ENCODE measurements at places on chromosomes 13 and 19. TPM values are rescaled to one million over a fixed set of nuclear protein-coding genes. Genes with fewer than 3 reads are reported as not detected.

The IRS2 gene
- 19.7 TPM for total RNA-seq

The MADCAM1 gene
- total RNA-seq, result 0.16 TPM

The ELSPBP1 gene
- total RNA-seq, result not detected

The NLRP12 gene
- not detected for total RNA-seq

The ACTL9 gene
- not detected for total RNA-seq

The SELENOV gene
- total RNA-seq, result not detected

The ZNF878 gene
- total RNA-seq, result 0.49 TPM

The SYCN gene
- not detected for total RNA-seq

DNA sequence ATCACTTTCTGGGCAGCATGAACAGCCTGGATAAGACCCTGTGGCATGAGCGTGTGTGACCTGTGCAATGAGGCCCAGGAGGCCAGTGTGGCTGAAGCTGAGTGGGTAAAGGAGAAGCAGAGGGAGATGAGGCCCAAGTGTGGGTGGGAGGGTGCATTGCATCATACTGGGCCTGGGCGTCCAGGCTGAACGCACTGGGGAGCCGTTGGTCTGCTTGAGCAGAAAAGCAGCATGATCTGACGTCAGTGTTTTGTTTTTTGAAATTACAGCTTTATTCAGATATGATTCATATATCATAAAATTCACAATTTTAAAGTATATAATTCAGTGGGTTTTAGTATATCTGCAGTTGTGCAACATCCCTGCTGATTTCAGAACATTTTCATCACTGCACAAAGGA, 409.7 kb downstream of the HS6ST3 start:
- no peak for DNase-seq

DNA sequence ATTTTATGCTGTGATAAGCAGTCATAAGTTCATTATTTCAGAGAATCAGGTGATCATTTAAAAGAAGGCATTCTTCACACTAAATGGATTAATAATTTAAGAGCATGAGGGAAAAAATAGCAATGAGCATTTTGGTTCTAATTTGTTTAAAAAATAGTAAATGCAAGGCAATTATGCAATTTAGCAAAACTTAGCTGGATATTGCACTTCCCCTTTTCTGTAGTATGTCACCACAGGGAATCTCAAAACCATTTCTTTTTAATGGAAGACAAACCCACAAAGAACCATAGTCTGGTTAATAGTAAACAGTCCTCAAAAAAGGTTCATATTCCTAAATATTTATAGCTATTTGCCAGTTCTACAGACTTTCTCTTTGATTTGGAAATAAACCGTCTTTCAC, 30.2 kb downstream of the COG6 start:
- DNase-seq, result no peak

GRCh38 chr19:18594096-18594823, 5.7 kb downstream of the REX1BD start:
- DNase-seq, result peak; percentile 90

DNA sequence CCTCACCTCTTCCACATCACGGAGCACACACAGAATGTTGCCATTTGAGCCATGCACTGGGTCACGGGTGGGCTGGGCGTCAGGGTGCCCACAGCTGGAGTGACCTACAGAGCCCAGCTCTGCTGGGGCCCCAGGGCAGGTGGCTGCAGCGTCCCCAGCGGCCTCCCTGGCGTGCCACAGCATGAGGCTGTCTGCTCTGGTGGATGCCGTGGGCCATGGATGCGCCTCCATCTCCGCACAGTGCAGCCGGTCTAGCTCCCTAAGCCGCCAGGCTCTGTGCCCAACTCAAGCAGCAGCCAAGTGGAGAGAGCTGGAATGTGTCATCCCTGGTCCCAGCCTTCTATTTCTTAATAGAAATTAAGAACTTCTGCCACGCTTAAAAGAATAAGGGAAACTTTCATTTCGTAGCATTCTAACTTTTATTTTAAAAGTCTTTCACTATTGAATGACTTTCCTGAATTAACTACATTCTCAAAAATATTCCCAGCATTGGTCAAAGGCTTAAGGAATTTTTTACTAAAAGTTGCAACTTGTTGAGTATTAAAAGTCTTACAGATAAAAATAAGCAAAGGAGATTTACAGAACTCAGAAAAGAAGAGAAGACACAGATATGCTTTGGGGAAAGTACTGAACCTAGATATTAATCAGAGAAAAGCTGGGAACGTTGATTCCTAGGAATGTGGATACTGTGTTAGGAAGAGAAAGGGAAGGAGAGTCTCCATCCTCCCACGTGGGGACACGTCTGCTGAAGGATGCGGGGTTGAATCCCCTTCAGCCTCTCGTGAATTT, 59.3 kb downstream of the ATP11A start:
- peak; percentile 82 for DNase-seq

GRCh38 chr13:98505217-98505616, 71.7 kb downstream of the STK24 start:
- no peak for DNase-seq

DNA sequence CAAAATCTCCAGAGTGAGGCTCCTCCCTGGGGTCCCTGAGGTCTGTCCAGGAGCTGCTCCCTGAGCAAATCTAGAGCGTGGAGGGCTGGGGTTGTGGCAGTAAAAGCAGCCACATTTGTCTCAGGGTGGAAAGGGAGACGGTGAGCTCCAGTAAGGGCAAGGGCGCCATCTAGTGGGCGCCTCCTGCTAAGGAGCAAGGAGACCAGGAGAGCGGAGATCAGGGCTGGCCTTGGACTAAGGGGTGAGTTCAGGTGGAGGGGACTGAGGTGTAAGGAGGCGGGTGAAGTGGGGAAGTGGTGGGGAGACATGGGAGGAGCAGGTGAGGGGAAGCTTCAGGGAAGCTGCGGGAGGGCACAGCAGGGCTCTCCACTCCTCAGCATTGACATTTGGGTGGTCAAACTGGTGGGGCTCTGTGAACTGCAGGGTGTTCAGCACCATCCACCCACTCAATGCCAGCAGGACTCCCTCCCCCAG, 5.3 kb upstream of the CEACAM21 start:
- DNase-seq, result peak; percentile 78

GRCh38 chr13:49791711-49792549, 552 bp downstream of the KPNA3 start:
- peak; percentile 70 for DNase-seq

DNA sequence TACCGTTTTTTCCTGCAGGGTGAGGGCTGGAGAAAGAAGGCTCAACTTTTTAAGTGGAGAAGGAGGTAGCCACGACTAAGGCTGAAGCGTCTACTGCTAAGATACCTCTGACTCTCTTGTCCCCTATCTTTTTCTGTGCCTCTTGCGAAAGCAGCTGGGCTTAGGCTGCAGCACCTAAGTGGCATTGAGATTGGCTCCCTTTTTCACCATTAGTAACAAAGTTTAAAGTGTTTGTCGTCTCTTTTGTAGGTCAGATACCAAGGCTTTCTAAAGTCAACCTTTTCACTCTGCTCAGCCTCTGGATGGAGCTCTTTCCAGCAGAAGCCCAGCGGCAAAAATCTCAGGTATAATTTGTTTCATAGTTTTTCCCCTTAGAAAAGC, 887 bp downstream of the CDADC1 start:
- no peak for DNase-seq

DNA sequence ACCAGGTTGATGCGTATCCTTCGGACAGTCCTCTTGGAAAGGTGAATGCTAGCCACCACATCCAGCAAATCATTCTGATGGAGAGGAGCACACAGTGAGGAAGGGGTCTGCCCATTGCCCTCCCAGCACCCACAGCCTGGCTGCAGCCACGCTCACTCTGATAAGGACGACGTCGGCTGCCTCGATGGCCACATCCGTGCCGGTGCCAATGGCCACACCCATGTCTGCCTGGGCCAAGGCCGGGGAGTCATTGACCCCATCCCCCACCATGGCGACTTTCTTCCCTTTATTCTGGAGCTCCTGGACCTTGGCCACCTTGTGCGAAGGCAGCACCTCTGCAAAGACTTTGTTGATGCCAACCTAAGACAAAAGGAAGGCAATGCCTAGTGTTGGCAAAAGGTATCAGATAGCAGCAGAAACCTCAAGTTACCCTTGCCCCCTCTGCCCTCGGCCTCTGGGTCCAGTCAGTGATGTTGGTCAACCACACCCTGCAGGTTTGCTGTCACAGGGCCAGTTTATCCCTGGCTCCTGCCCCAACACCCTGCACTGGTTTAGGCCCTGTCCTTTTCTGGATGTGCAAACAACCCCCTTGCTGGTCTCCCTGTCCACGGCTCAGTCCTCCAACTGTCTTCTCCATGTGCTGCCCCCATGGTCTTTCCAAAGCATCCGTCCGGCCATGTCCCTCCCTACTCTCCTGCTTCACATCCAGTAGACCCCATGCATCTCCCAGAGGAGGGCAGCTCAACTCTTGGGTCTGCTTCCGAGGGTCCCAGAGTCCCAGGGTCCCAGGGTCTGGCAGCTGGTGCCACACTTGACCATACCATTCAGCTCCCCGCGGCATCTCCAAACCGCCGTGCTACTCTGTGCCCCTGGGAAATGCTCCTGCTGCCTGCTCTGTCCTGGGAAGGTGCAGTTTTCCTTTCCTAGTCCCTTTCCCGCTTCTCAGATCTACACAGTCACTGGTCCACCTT, 73.6 kb downstream of the ATP7B start:
- no peak for DNase-seq

- DNase-seq, result no peak
These were observed 98.9 kb upstream of the SIAH3 start for GRCh38 chr13:45950386-45951000.

GRCh38 chr19:49020342-49020741, 3.5 kb upstream of the LHB start:
- DNase-seq, result no peak

GRCh38 chr13:40697711-40698110, 31.3 kb upstream of the FOXO1 start:
- no peak for DNase-seq

GRCh38 chr13:98313922-98314292, 136.8 kb upstream of the RNF113B start:
- DNase-seq, result no peak

DNA sequence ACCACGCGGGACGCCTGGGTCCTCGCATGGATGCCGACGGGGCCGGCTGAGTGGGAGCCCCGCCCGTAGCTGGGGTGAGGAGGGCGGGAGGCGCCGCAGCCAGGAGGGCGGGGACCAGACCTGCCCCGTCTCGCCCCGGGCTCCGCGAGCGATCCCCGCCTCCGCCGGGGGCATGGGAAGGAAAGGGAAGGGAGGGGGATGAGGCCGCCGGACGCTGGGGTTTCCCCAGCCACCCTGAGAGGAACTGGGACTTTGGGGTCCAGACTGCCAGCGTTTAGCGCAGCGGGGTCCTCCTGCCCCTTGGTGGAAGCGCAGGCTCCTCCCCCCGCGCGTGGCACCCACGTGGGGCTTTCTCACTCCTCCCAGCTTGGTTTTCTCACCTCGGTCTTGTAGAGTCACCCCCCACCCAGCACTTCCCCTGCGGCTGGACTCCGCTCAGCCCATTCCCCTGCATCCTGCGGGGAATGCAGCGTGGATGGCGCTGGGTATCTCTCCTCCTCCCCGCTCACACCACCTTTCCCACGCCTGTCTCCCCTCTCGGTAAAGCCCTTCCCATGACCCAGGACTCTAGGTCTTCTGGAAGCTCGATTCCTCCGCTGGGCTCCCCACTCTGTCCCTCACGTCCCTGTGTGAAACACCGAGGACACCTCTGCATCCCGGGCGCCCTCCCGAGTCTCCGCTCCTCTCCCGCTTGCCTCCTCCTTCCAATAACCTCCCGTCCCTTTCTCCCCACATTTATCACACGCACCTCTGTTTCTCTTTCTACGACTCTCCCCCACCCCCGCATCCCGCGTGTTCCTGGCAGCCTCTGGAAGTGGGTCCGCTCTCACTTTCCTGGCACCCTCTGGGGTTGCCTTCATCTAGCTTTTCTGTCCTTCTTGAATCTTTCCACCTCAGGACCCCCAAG, 2.1 kb downstream of the TGFB1 start:
- DNase-seq, result peak; percentile 82

GRCh38 chr13:43036351-43037250, 13.2 kb downstream of the DNAJC15 start:
- peak; percentile 74 for DNase-seq

DNA sequence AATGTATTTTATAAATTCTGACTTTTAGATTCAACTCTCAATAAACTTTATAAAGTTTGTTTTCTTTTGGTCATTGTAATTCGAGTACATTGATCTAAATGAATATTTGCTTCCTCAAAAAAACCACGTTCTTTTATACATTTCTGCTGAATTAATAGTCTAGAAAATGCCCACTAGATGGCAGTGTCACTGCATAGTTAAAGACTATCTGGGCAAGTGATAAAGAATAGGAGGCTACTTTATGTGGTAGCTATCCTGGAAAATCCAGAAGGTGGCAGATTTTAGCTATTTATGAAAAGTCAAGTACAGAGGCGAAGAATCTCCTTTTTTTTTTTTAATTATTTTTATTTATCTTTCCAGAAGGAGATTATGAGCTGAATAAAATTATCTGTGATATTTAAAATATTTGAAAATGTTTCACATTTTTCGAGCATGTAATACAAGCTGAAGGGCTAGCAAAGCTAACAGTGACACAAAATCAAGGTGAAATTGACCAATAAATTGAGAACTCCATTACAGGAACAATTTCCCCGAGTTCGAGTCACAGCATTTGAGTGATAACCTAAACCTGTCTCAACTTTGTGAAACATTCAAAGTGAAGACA, 221.8 kb downstream of the OLFM4 start:
- no peak for DNase-seq

DNA sequence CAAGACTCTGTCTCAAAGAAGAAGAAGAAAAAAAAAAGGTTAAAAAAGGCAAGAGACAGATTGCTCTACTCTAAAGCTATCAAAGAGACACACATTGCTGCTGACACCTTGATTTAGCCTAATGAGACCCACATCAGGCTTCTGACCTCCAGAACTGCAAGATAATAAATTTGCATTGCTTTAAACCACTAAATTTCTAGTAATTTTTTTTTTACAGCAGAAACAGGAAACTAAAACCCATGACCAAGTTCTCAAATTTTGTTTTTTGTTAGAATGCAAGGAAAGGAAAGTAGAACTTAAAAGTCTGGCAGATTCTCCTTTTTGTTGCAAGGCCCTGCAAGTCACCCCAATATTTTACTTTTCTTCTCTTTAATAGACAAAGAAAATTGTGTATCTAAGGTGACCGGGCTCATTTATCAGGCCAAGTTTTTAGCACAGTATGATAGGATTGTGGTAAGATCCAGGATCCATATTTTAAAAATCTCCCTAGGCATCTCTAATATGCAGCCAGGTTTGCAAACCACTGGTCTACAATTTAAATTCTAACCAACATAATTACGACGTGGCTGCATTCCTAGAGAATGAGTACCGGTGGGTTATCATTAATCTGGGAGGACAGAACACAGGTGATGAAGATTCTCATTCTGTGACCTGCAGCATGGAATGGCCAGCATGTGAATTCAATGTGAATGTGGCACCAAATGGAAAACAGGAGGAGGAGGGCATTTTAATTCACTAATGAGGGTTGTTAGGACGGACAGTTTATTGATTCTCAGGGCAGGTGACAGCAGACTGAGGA, 56.7 kb upstream of the MED4 start:
- no peak for DNase-seq

DNA sequence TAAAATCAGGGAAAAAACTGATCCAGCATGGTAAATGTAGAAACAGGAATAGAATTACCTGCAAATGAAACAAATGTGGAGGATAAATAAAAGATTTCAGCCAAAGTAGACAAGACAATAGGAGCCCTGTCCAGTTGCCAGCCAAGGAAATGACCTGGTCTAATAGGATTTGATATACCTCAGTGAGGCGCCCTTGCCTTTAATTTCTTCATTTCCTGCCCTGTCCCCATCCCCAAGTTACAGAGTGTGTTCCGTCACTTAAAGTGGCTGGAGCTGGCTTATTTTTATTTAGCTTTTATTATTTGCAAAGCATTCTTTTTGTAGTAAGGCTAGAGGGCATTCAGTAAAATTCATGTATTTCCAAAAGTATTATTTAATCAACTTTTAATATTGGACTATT, 1022.0 kb downstream of the EFNB2 start:
- no peak for DNase-seq
